ENCODE measurements at places on chromosomes 6 and 20.

GRCh38 chr20:4949833-4950178 is 51.5 kb downstream of the SLC23A2 start:
- peak; percentile 19 for DNase-seq

- no peak for DNase-seq
Measured at GRCh38 chr20:4063631-4064030, 48.3 kb upstream of the RNF24 start.

DNA sequence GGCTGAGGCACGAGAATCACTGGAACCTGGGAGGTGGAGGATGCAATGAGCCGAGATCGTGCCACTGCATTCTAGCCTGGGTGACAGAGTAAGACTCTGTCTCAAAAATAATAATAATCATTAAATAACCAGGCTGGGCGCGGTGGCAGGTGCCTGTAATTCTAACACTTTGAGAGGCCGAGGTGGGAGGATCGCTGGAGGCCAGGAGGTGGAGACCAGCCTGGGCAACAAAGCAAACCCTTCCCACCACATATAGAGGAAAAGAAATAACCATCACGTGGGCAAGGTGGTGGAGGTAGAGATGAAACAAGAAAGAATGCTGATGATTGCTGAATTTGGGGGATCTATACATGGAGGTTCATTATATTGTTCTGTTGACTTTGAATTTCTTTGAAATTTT is 63.4 kb upstream of the PIM1 start:
- DNase-seq, result no peak

- DNase-seq, result no peak
Measured at GRCh38 chr6:45607798-45608197, 230.1 kb upstream of the SUPT3H start.

GRCh38 chr6:78231002-78231401 is 578.2 kb downstream of the MEI4 start:
- DNase-seq, result no peak

- no peak for DNase-seq
Measured at GRCh38 chr20:37703035-37703845, 9.4 kb downstream of the CTNNBL1 start.

DNA sequence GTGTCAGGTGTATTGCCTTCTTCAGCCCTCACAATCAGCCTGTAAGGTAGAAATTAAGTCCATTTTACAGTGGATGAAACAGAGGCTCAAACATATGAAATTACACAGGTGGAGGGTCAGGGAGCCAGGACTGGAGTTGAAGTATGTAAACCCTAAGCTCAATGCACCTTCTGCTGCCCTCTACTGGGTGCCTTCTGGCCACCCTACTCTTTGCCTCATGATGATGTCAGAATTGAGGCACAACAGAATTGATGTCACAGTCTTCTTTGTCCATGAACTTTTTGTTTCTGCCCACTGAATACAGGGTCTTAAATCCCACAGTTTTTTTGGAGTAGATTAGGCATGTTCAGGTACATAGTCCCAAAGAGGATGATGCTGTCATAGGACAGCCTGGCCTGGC is 400.8 kb upstream of the CHD6 start:
- DNase-seq, result no peak

GRCh38 chr6:166862978-166863530 is 93.3 kb downstream of the RNASET2 start:
- no peak for DNase-seq

- no peak for DNase-seq
Measured at GRCh38 chr6:164062872-164063271, 648.4 kb downstream of the QKI start.

- no peak for DNase-seq
Measured at GRCh38 chr6:152598901-152599537, 38.1 kb downstream of the SYNE1 start.

GRCh38 chr20:6165346-6165745 is 42.5 kb upstream of the FERMT1 start:
- DNase-seq, result no peak

DNA sequence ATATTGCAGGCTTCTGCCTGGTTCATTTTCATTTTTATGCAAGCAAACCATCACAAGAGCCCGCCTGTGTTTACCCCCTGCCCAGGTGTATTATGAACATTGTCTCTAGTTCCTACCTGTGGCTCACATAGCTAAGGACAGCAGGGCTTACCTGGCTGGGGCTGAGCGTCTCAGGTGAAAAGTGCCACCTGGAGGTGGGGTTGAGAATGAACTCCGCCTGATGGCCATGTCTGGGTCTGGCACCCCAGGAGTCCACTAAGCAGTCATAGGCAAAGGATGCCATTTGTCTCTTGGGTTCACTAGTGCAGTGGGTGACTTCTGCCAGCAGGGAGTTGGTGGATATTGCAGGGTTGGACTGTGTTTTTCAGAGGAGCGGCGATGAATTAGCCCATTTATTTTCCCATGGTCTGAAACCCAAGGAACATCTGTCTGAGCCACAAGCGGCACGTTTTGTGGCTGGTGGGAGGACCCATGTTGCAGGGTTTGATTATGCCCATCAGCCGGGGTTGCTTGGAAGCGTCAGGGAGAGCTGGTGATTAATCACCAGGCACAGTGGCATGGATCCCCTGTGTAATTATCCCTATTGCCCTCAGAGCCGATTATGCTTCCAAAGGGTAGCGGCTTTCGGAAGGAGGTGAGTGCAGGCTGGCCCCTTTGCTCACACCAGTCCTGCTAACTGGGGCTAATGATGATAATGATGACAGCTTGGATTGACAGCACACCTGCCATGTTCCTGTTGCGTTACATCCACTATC is 92.1 kb downstream of the CDH26 start:
- DNase-seq, result no peak

GRCh38 chr6:118697554-118697953 is 46.2 kb upstream of the CEP85L start:
- no peak for DNase-seq

DNA sequence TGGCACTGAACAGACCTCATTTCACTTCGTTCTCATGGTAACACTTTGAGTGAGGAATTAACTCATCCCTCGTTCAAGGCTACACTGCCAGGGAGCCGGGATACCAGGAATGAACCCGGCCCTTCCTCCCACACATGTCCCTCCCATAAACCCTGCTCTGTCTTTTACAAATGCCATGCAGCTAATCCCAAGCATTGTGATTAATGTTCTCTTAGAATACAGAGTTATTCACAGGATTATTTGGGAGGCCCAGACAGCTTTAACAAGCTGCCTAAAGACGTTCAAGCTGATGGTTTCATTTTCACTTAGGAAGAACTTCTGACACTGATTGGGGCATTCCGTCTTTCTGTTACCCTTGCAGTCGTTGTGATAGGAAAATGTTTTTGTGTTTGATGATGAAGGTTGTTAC is 42.5 kb upstream of the CD83 start:
- DNase-seq, result no peak

DNA sequence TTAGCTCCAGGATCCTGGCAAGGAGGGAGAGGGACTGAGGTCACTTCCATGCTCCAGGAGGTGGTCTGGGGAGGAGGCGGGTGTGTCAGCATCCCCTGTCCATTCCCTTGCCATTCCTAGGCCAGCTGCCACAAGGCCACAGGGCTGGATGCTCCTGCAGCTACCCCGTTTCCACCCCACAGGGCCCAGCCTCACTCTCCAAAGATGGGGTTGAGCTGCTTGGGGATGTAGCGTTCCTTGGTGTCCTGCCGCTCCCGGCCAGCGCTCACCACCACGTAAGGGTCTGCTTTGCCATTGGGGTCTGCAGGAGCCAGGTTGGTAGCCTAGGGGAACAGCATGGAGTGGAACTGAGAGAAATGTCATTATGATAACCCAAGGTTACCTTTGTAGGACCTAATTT is 23.0 kb downstream of the ERGIC3 start:
- no peak for DNase-seq

- DNase-seq, result peak; percentile 20
Measured at GRCh38 chr20:4812641-4813075, 90.9 kb downstream of the PRND start.

- DNase-seq, result no peak
Measured at GRCh38 chr6:168377484-168377855, 57.9 kb upstream of the DACT2 start.

DNA sequence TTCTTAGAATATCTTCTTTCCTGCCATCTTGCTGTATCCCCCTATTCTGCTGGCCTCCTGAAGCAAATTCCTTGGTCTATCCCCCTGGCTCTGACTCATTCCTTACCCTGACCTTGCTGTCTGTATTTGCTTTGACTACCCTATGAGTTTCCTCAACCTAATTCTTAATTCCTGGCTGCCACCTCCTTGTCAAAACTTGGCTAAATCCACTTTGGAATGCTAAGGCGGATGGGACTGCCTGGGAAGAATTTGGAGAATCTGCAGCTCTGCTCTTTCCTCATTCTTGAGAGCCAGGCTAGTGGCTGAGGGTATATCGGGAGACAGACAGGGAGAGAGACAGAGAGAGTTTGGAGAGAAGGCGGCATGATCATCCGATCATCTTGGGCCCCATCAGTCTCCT is 24.4 kb downstream of the CAP2 start:
- DNase-seq, result no peak

- DNase-seq, result no peak
Measured at GRCh38 chr20:23867152-23867776, 12.3 kb downstream of the CST5 start.

DNA sequence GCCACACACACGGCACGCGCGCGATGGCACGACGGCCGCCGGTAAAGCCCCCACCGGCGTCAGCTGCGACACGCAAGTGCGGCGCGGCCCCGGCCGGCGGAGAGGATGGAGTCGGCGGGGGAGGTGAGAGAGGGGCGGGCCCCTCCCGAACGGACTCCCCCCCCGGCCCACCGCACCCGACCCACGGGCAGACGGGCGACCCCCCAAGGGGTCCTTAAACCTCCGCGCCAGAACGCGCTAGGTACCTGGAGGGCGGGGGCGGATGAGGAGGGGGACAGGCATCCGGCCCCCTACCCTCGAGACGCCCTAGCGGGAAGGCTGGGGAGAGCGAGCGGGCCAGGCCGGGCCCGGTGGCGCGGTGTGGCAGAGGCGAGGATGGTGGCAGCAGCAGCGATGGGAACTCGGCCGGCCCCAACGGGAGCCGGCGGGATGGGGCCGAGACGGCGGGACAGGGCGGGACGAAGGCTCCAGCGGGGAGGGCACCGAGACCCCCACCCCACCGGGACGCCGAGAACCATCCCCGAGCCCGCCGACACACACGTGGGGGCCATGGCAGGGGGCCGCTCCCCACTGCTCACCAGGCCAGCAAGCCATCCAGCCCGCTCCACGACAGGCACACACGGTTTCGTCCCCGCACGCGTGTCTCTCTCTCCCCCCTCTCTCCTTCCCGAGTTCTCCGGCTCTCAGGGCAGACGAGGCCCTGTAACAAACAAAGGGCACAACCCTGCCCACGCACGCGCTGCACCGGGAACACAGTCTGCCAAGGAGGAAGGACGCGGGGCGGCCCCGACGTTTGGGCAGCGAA is 1515.4 kb upstream of the DEFB115 start:
- DNase-seq, result no peak

GRCh38 chr20:11585752-11586352 is 331.8 kb upstream of the BTBD3 start:
- no peak for DNase-seq

DNA sequence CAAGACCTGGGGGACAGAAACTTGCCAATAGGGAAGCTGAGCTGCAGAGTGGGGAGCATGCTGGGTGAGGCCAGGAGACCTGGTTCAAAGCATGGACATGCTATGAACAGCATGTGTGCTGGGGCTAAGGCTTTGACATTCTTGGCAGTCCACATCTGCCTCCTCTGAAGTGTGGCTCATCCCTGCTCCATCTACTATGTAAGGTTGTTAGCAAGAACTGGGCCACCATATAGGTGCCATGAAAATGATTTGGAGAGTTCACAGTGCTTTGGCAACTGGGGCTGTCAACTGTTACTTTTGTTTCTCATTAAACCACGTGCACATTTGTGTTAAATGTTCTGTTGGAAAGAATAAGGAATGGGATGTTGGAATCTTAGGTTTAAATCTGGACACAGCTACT is 311.1 kb downstream of the CDC5L start:
- DNase-seq, result no peak

- DNase-seq, result no peak
Measured at GRCh38 chr6:49457771-49458170, 5.3 kb downstream of the MMUT start.

- no peak for DNase-seq
Measured at GRCh38 chr6:82178077-82178758, 69.3 kb downstream of the IBTK start.

GRCh38 chr6:11484441-11484840 is 53.1 kb upstream of the TMEM170B start:
- no peak for DNase-seq

- DNase-seq, result no peak
Measured at GRCh38 chr20:18742841-18743240, 70.7 kb upstream of the SCP2D1 start.

DNA sequence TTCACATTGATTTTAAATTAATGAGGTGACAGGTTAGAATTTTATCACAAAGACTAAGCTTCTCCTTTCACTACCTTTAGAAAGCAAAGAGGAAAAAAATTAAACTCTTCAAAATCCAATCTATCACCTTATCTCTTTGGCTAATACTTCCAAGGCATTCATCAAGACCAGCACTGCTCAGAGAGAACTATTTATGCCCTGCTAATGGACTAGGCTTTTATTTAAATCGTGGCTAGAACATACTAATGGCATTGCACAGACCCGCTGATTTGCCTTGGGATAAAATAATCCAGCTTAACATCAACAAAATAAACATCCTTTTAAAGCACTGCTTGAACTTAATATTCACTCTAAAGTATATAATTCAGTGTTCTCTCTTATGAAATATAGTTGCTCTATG is 880.4 kb downstream of the HACE1 start:
- DNase-seq, result no peak

GRCh38 chr6:13163161-13163944 is 165.0 kb downstream of the TBC1D7 start:
- no peak for DNase-seq

DNA sequence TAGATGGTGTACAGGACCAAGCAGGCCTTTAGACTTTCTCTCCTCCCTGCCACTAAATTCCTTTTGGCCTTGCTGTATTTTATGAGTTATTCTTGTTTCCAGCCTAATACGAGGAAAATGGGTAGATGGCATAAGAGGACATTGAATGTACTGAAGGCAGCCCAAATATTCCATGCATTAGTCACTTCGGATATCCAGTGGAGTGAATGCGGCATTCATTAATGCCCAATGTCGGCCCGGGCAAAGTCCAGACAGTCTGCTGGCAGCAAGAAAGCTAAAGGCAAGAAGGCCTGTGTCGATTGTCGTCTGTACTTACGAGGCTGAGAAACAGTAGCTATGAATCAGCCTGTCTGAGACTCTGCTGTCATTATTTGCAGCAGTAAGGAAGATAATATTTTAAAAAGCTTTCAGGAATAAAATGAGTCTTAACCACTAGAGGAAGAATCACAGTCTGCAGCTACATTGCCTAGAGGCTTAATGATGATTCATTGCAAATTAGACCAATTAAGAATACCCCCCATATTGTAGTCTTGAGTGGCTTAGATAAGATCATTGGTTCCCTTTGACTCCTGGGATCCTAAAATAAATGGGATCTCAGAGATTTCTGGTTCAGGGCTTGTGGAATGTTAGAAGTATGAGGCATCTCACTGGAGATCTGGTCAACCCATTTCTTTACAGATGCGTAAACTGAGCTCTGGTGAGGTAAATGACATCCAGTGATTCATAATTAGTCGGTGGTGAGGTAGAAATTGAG is 534.1 kb upstream of the JAG1 start:
- DNase-seq, result no peak
